Activated T-helper 2 cell treated with anti-CD3 and anti-CD28 coated beads, Interferon-gamma antibody, Interleukin-2, Interleukin-4, amounts not matched to agents 10 μg/mL and 5 μg/mL and 100 μg/mL, durations not matched to agents 14 hours and 24 hours and 36 hours (primary cell): ENCODE measurements at places on chromosomes 16 and 17. TPM values are rescaled to one million over a fixed set of nuclear protein-coding genes. Genes with fewer than 3 reads are reported as not detected.

The TLCD1 gene
- 8.0 and 8.2 TPM in 2 replicates for total RNA-seq

The ASB16 gene
- total RNA-seq, result 0.21 and 0.59 TPM in 2 replicates

The INCA1 gene
- total RNA-seq, result 0.43 and 0.53 TPM in 2 replicates

The SOX15 gene
- 0.21 and 0.60 TPM in 2 replicates for total RNA-seq

DNA sequence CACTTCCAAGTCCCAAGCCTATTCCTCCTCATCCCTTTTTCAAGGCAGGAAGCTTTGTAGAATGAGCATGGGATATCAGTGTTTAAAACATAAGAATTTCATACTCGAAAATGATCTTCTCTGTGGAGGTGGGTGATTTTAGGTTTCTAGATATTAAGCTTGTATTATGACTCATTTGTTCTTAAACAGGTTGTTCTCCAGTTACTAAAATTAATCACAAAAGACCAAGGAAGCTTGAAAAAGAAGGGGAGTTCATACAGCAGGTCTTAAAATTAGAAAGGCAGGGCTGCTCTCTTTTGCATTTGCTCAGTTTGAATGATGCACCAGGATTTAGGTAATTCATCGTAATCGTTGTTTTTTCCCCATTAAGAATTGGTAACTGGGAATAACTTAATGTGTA is 208.7 kb downstream of the PRKCA start:
- no peak for DNase-seq

GRCh38 chr17:77237232-77238008 is 96.7 kb downstream of the SEC14L1 start:
- DNase-seq, result no peak

DNA sequence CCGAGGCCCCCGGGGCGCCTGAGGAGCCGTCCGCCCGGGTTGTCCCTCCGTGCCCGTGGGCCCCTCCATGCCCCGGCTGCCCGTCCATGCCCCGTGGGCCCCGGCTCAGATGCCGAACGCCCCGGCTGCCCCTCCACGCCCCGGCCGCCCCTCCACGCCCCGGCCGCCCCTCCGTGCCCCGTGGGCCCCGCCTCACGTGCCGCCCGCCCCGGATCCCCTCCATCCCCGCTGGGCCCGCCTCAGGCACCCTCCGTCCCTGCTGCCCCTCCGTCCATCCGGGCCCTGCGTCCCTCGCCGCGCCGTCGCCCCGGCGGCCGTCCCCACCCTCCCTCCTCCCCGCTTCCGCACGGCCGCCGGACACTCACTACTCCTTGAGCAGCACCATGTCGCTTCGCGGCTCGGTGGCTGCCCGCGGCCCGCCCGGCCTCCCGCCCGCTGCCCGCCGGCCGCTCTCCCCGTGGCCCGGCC is 382 bp downstream of the PITPNA start:
- DNase-seq, result peak; percentile 17

DNA sequence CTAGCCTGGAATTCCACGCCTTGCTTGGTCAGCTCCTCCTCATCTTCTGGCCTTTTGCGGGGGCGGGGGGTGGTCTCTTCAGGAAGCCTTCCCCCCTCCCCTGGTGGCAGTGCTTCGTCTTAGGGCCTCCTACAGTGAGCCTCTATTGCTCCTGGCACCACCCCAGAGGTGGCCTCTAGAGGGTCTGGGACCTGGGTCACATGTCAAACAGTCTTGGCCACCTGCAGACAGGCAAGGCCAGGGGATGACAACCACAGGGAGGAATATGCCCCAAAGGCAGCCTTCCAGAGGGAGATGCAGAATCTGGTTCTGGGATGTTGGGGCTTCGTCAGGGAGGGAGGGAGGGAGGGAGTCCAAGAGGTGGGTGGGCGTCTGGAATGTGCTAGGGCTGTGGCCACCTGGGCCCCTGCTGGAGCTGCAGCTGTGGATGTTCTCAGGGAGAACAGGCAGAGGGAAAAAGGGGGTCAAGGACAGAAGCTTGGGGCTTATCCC is 50.6 kb downstream of the SMPD3 start:
- DNase-seq, result no peak

DNA sequence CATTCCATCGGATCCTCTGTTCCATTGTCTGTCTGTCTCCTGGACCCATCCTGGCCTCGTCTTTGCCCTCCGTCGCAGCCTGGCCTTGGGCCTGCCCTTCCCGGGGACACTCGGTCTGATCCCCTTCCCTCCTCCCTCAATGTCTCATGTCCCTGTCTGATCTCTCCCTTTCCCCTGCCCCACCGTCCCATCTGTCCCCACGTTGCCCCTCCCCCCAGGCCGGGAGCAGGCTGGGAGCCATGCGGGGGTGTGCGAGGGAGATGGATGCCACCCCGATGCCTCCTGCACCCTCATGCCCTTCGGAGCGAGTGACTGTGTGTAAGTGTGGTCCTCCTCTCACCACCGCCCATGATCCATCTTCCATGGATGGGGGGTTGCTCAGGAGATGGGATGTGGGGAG is 5.3 kb upstream of the ATP2A1 start:
- no peak for DNase-seq

GRCh38 chr17:81926451-81927151 is 934 bp downstream of the MAFG start:
- peak; percentile 52 for DNase-seq

DNA sequence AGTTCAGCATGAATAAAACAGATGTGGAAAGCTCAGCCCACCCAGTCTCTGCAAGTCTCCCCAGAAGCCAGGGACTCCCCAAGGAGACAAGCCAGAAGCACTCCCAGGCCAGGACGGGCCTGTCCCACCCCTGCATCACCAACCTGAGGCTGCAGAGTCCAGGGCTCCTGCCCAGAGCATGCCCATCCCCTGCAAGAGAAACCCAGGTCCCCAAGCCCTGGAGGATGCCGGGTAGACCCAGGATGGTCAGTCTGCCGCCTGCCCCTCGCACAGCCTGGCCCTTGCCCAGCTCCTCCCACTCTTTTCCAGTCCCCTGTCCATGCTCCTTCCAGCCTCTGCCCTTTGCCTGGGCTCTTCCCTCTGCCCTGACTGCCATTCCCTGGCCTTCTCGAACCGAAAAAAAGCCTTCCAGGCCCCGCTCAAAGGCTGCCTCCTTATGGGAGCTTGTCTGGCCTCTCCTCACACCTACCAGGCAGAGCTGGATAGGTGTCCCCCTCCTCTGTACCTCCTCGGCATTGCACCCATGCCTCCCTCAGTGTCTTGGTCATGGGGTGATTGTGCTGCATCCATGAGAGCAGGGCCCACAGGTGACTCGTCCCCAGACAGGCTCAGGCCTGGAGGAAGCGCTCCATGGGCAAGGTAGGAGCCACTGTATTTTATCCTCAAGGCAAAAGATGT is 44.8 kb downstream of the BEAN1 start:
- no peak for DNase-seq

- no peak for DNase-seq
Observed at GRCh38 chr16:54411544-54411943, 125.0 kb upstream of the IRX3 start.

DNA sequence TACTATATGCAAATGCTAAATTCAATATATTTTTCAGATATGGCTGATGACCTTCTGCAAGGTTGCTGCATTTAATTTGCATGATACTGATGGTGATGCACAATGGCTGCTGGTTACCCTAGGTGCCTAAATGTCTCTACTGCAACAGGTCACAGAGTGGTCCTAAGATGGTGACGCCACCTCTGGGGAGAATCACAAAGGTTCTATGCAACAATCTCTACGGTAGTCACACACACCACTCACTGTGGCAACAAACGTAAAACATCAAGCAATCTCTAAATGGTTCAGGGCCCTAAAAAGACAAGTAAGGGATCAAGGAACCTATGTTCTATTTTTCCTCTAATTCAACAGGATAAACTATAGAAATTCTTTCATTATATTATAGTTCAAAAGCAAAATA is 293.3 kb downstream of the CEP112 start:
- DNase-seq, result no peak

GRCh38 chr17:35617505-35617904 is 30.4 kb downstream of the AP2B1 start:
- no peak for DNase-seq

DNA sequence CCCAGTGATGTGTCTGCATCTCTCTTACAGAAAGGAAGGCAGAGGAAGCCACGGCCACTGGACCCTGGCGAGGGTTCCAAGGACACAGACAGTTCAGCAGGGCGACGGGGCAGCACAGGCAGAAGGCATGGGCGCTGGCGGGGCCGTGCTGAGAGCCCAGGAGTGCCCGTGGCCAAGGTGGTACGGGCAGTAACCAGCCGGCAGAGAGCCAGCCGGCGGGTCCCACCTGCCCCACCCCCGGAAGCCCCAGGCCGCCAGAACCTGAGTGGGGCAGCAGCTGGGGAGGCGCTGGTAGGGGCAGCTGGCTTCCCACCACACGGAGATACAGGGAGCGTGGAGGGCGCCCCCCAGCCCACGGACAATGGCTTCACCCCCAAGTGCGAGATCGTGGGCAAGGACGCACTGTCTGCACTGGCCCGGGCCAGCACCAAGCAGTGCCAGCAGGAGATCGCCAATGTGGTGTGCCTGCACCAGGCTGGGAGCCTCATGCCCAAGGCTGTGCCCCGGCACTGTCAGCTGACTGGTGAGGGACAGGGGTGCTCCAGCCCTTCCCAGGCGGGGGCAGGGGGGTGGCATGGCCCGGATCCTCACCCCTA is 7.8 kb downstream of the XYLT2 start:
- no peak for DNase-seq

DNA sequence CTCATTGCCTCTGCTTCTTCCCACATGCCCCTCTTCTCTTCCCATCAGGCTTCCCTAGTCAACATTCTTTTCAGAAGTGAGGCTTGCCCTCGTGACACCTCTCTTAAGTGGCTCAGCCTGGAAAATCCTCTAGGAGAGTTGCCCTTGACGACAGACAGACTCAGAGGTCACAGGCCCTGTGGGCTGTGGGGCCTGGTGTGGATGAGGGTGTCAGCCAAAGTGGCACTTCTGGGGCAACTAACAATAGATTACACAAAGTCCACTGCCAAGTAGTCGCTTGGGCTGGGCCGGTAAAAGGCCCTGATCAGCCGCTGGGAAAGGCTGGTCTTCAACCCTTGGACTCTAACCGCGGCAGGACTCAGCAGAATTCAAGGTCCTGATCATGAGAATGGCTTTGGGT is 33.7 kb upstream of the METTL16 start:
- no peak for DNase-seq

DNA sequence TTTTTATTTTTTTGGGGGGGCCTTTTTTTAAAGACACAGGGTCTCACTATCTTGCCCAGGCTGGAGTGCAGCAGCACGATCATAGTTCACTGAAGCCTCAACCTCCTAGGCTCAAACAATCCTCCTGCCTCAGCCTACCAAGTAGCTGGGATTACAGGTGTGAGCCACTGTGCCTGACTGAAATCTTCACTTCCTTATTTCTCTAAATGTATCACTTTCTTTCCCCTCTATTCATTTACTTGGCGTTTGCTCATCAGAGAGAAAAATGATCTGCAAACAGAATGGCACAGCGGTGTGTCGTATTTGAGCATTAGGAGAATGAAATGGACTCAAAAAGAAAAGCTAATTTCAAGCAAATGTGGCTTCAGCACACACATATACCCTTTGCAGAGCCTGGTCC is 44.3 kb upstream of the CDH5 start:
- no peak for DNase-seq

DNA sequence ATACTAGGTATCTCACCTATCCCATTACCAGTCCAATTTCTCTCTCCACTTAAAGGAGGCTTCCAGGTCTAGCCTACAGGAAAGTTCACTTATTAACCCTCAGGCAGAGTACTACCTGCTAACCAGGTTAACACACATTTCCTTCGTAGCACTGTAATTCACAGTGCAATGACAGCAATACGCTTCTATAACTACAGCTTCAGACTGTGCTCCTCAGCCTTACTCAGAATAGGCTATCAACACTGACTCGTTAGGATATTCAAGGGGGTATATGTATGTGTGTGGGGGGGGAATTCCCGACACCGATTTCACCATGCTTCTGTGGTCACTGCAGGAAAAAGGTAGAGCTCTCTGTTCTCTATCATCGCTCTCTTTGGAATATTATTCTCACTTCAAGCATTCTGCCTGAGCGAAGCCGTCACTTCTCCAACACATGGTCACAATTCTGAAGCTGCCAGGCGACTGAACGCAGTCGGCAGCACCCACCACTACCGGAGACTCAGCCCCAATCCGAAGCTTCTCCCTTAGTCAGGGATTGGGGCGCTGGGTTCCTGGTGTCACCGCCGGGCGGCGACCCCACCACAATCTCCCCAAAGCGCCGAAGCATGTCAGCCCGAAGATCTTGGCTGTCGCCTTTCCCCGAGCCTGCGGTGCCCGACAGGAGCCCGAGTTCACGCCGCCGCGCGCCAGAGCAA is 618 bp downstream of the GGA3 start:
- no peak for DNase-seq

GRCh38 chr16:53922807-53923571 is 219.0 kb downstream of the FTO start:
- DNase-seq, result no peak

DNA sequence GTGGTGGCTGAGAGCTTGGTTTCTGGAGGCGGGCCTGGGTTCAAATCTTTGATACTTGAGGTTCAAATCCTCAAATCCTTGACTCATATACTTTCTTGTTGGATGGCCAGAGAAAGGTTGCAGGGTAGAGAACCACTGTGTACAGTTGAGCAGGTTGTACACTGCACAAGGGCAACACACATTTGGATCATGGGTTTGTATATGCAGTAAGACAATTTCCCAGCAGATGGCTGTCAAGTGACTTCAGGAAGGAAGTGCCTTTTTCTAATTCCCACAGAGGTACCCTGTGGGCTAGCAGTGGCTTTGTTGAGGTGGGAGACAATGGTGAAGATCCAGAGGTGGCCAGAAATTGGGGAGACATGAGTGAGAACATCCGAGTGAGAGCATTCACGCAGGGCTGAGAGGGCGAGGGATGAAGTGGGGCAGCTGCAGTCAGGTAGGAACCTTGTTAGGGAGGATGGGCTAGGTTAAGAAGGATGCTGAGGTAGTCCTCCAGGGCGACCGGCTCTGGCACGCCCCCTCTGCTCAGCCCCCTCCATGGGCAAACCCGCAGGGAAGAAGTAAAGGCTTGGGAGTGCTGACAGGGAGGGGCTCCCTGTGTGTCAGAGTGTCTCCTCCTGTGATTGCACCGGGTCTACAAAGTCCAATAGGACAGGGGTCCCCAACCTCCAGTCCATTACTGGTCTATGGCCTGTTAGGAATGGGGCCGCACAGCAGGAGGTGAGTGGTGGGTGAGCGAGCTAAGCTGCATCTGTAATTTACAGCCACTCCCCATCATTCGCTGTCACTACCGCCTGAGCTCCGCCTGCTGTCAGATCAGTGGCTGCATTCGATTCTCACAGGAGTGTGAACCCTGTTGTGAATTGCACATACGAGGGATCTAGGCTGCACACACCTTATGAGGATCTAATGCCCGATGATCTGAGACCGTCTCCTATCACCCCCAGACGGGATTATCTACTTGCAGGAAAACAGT is 2.7 kb downstream of the C16orf89 start:
- DNase-seq, result no peak
